NK-92 treated with Interleukin-12 subunit alpha and Interleukin-12 subunit beta, amount 100 ng/mL, for 24 hours (cell line): ENCODE measurements at places on chromosomes 6 and 20.

DNA sequence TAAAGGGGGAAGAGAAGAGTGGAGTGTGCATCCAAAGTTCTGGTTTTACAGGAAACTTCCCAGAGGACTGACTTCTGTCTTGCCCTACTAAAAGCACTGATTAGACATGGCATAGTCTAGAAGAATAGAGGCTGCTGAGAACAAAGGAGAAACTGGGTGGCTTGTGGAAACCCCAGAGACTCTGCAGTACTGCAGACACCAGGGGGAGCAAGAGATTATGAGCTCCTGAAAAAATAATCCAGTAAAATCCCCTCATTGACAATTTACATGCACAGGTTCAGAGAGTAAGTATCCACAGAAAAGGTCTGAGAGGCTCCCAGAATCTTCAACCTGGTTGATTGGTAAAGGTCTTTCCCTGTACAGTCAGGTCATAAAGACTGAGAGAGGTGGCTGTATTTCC is 48.7 kb upstream of the CLVS2 start:
- no peak for DNase-seq

- no peak for DNase-seq
Observed at GRCh38 chr20:63567136-63567385, 7.0 kb downstream of the HELZ2 start.

DNA sequence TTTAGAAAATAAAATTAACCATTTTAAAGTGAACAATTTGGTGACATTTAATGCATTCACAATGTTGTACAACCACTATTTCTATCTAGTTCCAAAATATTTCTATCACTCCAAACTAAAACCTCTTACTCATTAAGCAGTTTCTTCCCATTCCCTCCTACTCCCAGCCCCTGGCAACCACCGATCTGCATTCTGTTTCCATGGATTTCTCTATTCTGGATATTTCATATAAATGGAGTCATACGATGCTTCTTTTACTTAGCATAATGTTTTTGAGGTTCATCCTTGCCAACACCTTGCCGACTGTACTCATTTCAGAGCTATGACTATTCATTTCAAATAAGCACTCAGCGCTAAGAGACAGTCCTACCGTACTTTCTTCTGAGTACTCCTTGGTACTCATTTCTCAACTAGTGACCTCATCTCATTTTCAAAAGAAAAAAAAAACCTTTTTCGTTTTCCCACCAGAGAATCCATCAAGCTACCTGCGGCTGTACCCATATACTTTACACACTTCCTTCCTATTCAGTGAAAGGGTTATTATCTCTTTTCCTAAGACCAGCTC is 259.2 kb downstream of the UTRN start:
- DNase-seq = no peak

- no peak for DNase-seq
Observed at GRCh38 chr6:112184951-112185350, 69.4 kb downstream of the LAMA4 start.

DNA sequence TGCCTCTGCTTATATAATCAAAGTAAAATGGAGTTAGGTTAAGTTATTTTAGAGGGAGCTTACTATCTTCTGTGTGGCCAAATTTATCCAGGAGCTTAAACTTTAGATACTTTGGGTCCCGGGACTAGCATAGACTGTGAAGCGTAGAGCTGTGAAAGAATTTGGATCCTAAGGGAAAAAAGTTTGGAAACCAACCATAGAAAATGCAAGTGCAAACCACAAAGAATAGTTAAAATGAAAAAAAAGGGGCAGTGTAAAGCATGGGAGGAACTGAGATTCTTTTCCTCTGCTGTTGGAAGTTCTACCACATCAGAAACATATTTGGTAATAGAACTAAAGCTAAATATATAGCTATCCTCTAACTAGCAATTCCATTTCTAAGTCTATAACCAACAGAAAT is 232.2 kb upstream of the FLRT3 start:
- DNase-seq = no peak

GRCh38 chr20:35891375-35891774 is 62.9 kb downstream of the SCAND1 start:
- no peak for DNase-seq

DNA sequence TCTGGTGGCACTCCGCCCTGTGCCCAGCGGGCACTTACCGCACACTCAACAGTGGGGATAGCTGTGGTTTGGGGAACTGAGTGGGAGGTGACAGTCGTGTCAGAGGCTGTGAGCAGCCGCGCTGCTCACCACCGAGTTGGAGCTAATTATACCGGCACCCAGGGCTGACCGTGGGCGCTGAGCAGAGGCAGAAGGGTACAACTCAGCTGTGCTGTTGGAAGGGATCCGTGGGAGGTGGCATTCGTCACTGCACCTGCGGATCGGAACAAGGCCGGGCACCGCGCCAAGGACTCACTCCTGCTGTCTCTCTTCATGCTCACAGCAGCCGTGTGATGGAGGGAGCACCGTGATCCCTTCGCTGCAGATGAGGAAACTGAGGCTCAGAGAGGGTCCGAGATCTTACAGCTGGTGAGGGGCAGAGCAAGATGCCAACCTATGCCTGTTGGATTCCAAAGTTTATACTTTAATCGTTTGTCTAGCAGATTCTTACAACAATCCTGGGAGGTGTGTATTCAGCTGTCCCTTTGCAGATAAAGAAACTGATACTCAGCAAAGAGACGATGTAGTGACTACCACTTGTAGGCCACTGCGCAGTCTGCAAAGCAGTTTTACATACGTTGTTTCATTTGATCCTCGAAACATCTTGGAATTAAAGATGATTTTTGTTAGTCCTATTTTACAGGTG is 713 bp upstream of the ELMO2 start:
- no peak for DNase-seq

DNA sequence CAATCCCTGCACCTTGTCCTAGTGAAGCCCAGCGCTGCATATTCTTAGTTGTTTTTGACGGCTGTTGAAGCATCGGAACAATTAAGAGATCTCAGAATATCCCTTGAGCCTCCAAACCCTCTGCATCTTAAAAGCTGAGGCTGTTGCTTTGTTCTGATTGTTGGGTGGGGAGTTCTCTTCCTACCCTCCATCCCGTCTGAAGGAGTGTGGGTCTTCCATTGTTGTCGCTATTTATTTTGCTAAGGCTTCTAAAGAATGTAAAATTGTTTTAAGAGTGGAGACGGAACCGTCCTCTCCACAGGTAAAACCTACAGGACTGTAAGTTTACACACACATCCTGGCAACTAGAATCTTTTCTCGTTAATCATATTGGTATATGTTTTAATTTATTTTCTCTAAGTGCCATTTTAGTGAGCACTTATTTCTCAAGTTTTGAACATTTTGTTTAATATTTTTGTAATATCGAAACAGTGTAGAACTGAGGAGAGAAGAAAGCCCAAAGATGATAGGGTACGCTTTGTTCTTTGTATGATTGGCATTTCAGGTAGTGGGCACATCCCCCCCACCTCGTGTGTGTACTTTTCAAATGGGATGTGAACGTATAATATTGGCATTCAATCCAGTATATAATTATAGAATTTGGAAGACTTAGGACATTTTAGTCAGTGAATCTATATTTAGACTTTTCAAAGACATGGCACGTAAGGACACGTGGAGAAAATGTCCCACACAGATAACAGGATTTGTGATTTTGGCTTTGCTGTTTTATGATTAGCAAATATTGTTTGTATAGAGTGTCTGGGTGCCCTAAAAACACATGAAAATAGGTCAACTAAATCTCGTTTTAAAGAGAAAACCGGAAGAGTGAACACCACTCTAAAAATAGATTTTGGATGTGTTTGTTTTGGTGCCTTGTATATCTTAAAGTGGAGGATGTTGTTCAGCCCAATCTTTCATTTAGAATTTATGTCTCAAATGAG is 1.3 kb downstream of the RNF146 start:
- no peak for DNase-seq

GRCh38 chr6:32153564-32154513 is at the start of gene PPT2:
PPT2 (plus strand) TSS chr6:32154141; CDS start chr6:32154595, 454 bp downstream.
- DNase-seq = no peak

GRCh38 chr6:41199552-41200246 is 1.2 kb downstream of the TREML2 start:
- DNase-seq = peak; percentile 58

GRCh38 chr6:21438986-21439352 is 154.6 kb upstream of the SOX4 start:
- DNase-seq = no peak

DNA sequence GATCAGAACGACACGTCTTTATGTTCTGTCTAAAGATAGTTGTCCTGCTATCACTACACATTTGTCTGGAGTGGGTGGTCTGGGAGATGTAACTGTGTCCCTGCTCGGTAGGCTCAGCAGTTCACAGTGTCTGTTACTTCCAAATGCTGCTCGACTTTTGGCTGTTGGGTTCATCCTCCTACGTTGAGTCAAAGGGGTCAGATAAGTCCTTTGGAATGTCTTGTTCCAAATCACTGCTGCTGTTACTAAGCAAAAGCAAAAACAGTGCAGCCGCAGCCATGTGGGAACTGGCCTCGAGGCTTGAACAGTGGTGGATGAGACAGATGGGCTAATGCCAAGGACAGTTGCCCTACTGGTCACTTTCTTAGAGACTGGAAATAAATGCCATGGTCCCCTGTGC is 272.2 kb upstream of the MAP3K7 start:
- no peak for DNase-seq

DNA sequence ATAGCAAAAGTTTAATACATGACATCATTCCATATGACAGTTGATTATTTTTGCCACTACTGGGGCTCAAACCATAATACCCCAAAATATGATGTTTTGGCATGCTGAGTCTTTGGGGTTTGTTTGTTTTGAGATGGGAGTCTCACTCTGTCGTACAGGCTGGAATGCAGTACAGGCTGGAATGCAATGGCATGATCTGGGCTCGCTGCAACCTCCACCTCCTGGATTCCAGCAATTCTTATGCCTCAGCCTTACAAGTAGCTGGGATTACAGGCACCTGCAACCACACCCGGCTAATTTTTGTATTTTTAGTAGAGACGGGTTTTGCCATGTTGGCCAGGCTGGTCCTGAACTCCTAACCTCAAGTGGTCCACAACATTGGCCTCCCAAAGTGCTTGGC is 1.3 kb upstream of the MRS2 start:
- DNase-seq = no peak

DNA sequence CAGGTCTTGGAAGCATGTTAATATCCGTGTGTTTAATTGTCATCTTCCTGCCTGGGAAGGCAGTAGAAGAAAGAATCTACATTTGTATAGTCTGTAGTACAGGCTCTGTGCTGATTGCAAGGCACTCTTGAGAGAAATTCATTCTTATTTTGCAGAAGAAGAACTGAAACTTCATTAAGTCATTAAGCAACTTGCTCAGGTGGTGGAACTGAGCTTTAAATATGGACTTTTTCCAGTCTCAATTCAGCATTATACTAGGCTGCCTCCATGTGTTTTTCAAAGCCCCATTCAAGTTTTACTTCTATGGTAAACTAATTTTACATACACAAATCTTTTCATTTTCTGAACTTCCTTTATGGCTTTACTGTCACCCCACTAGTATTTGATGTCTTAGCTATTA is 18.7 kb downstream of the ZNF451 start:
- DNase-seq = no peak

DNA sequence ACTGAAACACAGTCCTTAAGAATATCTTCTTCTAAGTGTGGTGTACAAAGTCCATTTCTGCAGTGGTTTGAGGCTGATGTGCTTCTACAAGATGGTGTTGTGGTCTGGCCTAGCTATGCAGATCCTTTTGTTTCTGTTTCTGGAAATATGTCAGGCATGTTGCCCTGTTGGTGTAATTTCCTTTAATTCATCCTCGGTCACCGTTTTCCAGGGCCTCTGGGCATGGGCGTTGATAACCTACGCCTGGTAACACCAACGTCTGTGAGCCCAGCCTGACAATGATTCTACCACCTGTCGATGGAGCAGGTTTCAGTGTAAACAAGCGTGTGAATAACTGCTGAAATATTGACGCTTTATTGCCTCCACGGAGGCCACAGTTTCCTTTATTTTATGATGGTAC is 33.3 kb upstream of the AFDN start:
- no peak for DNase-seq

DNA sequence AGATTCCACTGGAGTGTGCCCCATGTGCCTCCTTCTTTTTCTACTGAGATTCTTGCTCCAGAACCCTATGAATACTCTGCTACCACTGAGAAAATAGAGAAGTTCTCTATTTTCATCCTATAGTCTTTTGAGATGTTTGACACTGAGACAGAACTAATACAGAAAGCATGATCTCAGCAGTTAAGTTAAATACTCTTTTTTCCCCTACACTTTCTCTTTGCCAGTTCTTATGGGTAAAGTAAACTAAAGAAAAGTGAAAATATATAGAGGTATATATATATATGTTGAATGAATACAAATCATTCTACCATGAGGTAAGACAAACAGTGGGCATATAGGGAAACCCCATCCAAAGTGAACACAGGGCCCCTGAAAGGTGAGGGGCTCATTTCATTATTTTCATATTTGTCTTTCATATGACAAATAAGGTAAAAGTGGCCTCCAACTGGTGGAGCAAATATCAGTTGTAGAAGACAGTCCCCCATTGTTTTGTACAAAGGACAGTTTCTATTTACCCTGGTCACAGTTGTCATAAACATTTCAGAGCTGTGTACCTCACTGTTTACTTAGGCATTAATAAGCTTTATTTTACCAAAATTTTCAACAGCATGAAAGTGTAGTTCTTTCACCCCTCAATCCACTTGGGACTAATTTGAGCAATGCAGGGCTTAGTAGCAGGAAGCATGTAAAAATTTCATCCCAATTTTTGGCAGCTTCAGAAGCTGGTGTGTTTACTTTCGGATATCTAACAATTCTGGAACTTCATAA is 188.3 kb upstream of the MARCKS start:
- DNase-seq = no peak

DNA sequence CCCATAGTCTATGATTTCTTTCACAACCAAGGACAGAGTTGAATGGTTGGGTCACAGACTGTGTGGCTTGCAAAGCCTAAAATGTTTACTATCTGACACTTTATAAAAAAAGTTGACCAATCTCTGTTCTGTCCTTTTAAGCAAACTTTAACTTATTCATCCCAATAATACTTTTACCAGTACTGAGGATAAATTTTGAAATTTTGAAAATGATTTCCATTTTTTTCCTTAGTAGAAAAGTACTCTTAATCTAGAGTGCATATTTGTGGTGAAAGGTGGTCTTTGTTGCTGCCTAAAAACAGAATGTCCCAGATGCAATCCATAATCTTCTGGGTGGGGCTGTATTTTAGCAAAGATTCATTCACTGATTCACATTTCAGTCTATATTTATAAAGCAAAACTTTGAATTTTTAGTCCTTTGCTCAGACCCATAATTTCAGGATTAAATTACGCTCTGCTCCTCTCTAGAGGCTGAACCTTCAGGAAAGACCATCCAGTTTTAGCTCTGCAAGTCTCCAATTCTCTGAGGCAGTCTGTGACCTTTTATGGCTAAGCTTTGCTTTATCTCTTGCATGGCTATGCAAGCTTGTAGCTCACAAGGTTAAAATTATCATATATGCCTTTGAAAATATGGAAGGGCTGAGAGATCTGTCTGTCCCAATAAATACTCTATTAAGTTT is 573.5 kb downstream of the COL12A1 start:
- DNase-seq = no peak

- no peak for DNase-seq
Observed at GRCh38 chr6:7433121-7433617, 43.6 kb downstream of the RIOK1 start.

GRCh38 chr6:162852840-162853577 is 125.2 kb downstream of the PACRG start:
- DNase-seq = no peak
